ENCODE measurements at places on chromosomes 5 and 9.

DNA sequence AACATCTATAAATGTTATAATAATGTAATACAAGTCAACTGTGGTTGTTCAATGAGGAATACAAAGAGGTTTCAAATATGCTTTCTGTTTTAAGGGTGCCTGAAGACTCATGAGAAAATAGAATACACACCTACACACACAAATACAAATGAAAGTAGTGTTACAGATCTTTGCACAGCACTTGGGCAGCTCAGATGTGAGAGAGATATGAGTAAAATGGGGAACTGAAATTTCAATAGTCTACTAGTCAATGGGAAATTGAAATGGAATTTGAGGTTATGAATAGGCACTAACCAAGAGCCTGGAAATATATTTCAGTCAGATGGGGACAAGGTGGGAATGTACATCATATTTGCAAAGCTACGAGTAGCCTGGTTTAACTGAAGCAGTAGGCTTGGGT, 96.6 kb downstream of the ISL1 start:
- no peak for DNase-seq

- DNase-seq = no peak
These were observed 675.7 kb upstream of the FTMT start for GRCh38 chr5:121175986-121176385.

DNA sequence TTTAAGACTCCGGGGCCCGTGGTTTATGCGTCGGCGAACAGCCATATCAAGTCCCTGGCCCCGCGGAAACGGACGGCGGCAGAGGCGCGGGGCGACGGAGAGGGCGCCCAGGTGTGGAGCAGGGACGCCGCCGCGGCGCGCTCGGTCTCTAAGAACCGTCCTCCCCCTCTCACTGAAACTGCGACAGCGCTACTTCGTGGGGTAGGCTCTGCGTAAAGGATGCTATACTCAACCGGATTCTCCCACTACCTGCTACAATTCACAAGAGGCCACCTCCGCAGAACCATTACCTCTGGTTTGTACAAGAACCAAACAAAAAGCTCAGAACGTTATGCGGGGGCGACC, 404 bp downstream of the MRNIP start:
- DNase-seq = peak; percentile 36

GRCh38 chr5:150783422-150783928, 4.9 kb downstream of the SMIM3 start:
- peak; percentile 62 for DNase-seq

GRCh38 chr5:107598958-107599357, 71.8 kb downstream of the EFNA5 start:
- DNase-seq = no peak

DNA sequence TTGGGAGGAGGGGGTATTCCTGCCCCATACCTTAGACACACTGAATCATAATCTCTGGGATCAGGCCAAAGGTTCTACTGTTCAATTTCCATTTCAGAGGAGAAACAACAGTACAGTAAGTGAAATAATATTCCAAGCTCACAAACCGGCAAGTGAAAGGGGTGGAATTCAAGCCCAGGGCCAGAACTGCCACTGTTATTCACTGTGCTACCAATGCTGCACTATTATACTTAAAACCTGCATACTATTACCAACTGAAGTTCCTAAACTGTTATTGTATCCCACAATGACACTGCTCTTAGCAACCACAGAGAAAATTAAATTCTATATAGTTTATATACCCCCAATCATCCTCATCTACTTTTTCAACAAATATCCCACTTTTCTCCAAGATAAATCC, 24.6 kb downstream of the SSBP2 start:
- no peak for DNase-seq

DNA sequence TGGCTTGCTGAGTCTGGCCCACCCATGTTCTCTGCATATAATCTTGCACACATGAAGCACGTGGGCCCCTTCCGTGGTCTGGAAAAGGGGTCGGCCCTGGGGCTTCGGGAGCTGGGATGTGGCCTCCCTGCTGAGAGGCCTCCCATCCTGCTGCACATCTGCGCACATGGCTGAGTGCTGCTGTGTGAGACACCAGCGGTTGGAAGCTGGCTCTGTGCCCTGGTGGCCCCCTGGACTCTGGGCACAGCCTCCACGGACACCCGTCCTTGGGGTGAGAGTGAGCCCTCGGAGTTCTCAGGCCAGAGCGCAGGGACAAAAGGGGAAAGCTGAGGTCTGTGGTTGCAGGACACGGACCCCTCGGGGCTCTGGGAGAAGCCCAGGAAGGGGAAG, 115.8 kb downstream of the RXRA start:
- DNase-seq = no peak

DNA sequence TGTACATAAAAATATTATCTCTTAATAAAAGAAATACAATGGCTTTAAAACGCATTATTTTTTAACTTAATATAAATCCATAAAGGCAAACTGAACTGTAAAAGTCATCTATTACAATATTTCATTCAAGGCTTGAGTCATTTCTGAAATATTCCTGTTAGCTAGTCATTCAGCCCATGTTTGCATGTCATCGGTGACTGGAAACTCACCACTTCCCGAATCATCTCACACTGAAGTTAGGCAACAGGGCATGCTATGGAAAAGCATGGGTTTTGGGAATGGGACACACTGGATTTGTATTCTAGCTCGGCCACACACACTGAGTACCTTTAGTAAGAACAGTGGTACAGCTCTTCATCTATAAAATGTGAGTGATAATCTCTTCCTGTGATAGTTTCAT, 691.1 kb upstream of the C9orf72 start:
- no peak for DNase-seq

DNA sequence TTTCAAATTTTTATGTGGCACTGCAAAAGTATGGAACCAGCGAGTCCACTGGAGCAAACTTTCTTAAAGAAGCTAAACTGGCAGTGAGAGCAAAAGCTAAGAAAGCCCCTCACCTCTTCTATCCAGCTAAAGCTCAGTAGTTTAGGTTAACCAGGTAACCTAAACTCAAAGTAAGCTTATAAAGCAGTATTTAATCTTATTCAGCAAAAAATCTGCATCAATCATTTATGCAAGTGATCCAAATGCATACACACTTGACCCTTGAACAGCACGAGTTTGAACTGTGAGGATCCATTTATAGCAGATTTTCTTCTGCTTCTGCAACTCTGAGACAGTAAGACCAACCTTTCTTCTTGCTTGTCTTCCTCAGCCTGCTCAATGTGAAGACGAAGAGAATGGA, 363.8 kb upstream of the CDH18 start:
- DNase-seq = no peak

GRCh38 chr5:172642486-172642885, 1.4 kb downstream of the NEURL1B start:
- DNase-seq = no peak

DNA sequence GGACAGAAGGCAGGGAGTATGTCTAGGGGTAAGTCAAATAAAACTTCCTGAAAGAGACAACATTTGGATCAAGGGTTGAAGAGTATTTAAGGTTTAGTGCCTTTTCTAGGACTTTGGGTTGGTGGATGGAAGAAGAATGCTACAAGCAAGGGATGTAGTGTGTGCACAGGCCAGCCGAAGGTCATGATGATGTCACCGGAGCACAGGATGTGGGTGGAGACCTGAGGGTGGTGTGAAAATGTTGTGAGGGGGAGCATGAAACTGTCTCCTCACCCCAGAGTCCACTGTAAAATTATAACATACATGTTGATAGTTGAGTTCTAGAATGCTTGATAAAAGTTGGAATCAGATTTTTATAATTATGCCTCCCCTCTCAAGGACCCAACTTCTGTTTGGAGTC, 553.3 kb upstream of the SGCD start:
- DNase-seq = no peak

- DNase-seq = no peak
These were observed 8.0 kb upstream of the TNFSF15 start for GRCh38 chr9:114813717-114814418.

- no peak for DNase-seq
These were observed 27.0 kb downstream of the SLC25A25 start for GRCh38 chr9:128094950-128095544.

- DNase-seq = no peak
These were observed 322.2 kb downstream of the CEMIP2 start for GRCh38 chr9:71446106-71446472.
